ENCODE measurements at places on chromosomes 13 and 19. TPM values are rescaled to one million over a fixed set of nuclear protein-coding genes. Genes with fewer than 3 reads are reported as not detected.

- no peak overlapping the region for H3K27ac ChIP-seq
- no peaks in the 10 kb centered on the region for H3K36me3 ChIP-seq
- no peak overlapping the region for H3K4me3 ChIP-seq
- no peaks in the 10 kb centered on the region for H3K4me1 ChIP-seq
These were observed 92.7 kb downstream of the FGF14 start for GRCh38 chr13:102309110-102309509.

Gene FPR3
- not detected for total RNA-seq

DNA sequence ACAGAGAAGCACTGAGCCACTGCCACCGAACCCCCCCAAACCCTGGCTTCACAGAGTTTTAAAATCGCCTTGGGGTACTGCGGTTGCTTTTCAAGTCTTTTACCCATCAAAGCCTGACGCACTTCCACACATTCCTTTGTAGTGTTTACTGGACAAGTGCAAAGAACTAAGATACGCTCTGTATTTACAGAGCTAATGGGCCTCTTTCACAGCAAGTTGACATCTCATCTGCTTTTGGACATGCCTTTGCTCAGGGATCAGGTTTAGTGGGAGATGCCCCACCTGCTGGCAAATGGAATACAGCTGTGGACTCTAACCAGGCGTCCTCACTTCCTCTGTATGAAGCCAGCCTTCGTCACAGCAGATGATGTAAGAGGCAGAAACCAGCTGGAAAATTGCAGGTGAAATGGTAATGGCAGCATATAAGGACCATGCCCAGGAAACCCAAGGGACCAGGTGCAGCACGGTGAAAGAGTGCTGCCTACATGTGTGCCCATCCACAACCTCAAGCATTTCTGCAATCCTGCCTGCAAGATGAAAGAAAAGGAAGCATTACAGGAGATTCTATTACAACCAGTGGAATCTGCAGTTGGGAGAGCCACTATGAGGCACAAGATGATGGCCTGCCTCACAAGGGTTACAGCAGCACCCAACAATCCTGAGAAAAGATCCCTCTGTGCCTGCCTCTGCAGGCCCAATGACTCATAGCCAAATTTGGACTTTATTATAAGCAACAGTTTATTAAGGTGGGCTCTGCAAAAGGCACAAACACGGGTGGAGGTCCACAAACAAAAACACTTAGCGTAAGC, 34.7 kb downstream of the BRD4 start:
- H3K36me3 ChIP-seq: peaks cover 39% of the 10 kb centered on the region
- H3K27ac ChIP-seq: peak overlapping the region; percentile 91

DNA sequence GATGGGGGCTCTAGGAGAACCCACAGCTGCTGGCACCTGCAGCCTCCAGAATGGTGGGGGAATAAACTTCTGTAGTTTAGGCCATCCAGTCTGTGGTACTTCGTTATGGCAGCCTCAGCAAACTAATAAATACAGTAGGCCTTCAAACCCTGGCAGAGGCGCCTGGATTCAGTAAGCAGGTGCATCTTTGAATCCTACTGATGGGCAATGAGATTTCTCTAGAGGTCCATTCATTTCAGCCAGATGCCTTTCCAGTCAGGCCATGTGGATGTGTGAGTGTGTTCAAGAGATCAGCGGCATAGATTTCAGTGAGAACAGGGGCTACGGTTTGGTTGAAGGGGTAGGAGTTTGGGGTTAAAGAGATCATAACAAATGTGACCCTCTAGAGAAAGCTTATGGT, 183.5 kb upstream of the RNF113B start:
- H3K4me3 ChIP-seq: no peak overlapping the region
- no peaks in the 10 kb centered on the region for H3K36me3 ChIP-seq
- H3K27me3 ChIP-seq: peaks cover 4% of the 10 kb centered on the region
- no peak for DNase-seq

DNA sequence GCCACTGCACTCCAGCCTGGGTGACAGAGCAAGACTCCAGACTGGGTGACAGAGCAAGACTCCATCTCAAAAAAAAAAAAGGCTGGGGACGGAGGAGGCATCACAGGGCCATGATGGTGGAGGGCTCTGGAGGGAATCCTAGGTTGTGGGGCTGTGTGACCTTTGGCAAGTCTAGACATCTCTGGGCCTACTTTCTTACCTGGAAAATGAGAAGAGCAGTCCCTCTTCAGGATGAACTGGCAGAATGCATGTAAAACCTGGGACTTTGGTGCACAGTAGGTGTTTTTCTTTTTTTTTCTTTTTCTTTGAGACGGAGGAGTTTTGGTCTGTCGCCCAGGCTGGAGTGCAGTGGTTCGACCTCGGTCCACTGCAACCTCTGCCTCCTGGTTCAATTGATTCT, 13.7 kb downstream of the CIB3 start:
- H3K4me3 ChIP-seq: no peak overlapping the region
- DNase-seq: no peak
- H3K4me1 ChIP-seq: peaks cover 18% of the 10 kb centered on the region
- H3K36me3 ChIP-seq: peaks cover 24% of the 10 kb centered on the region
- H3K27ac ChIP-seq: no peak overlapping the region

DNA sequence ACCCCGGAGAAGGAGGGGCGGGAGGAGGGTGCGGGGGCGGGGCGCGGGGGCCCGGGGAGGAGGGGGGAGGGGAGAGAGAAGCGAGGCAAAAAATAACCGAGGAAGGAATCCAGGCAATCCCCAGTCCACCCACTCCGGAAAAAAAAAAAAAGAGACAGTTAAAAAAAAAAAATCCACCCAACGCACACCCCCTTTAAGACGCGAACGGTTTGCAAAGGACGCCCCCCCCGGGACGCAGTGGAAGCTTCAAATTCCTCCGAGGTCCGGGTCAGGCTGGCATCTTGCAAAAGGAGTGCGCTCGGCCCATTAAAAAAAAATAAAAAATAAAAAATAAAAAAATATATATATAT, at the start of gene CACNA1A:
TSS of gene CACNA1A (minus strand) at position 9 of the 350 bp plus-strand sequence. CDS start 255 bp downstream, outside the sequence.
- no peak within 1 kb of the TSS for H3K27ac ChIP-seq
- H3K27me3 ChIP-seq: peaks cover 62% of the 10 kb centered on the region
- no peak for DNase-seq
- no peaks in the 10 kb centered on the region for H3K4me1 ChIP-seq

Gene HTR2A
- total RNA-seq: not detected

Gene CYSLTR2
- 2.5 TPM for total RNA-seq

Gene ZNF490
- 7.7 TPM for total RNA-seq

Gene KIR2DL3
- not detected for total RNA-seq

- no peak overlapping the region for H3K27ac ChIP-seq
- no peak for DNase-seq
- no peaks in the 10 kb centered on the region for H3K4me1 ChIP-seq
- no peaks in the 10 kb centered on the region for H3K36me3 ChIP-seq
- no peak overlapping the region for H3K4me3 ChIP-seq
- no peaks in the 10 kb centered on the region for H3K27me3 ChIP-seq
These were observed 289.2 kb upstream of the PCDH9 start for GRCh38 chr13:67519356-67519755.

Gene RFPL4A
- not detected for total RNA-seq

Gene NKPD1
- total RNA-seq: 0.11 TPM

GRCh38 chr13:30656178-30656577, 38.5 kb downstream of the USPL1 start:
- H3K4me3 ChIP-seq: no peak overlapping the region
- H3K27me3 ChIP-seq: no peaks in the 10 kb centered on the region
- H3K36me3 ChIP-seq: peaks cover 57% of the 10 kb centered on the region

Gene SIAH3
- total RNA-seq: 0.18 TPM

- H3K4me3 ChIP-seq: no peak overlapping the region
- no peaks in the 10 kb centered on the region for H3K4me1 ChIP-seq
- no peak for DNase-seq
- peaks cover 5% of the 10 kb centered on the region for H3K27me3 ChIP-seq
- no peaks in the 10 kb centered on the region for H3K36me3 ChIP-seq
- H3K27ac ChIP-seq: no peak overlapping the region
These were observed 537.5 kb downstream of the DCT start for GRCh38 chr13:93942016-93942415.

- no peak for DNase-seq
- no peaks in the 10 kb centered on the region for H3K4me1 ChIP-seq
- no peak overlapping the region for H3K4me3 ChIP-seq
- no peak overlapping the region for H3K27ac ChIP-seq
These were observed 21.5 kb downstream of the PEX11G start for GRCh38 chr19:7467009-7467989.

DNA sequence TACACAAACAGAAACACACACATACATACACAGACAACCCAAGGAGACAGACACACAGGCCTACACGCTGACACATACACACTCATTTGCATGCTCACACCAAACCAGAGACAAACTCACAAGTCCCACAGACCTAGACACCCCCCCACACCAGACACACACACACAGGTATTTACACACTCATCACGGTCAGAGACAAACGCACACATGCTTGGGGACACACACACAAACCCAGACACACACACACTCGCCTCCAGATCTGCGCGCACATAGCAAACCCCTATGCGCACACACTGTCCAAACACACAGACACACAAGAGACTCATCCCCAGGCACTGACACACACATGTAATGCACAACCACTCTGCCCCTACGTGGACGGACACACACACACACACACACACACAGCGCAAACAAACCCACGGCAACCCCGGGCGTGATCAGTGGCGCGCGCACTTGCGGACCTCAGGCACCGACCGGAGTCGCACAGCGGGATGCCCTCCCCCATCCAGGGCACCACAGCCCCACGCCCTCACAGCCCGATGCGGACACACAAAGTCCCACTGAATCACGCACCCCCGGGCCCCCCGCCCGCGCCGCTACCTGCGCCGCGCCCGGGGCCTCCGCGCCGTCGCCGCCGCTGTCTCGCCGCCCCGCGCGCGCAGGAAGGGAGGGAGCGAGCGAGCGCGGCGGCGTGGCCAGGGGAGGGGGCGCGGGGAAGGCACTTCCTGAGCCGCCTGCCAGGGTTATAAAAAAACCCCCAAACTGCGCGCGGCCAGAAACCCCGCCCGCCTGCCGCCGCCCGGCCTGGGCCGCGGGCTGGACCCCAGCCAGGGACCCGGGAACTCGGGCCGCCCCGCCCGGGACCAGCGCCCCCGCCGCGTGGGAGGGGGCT, at the start of gene ADAMTS10:
TSS of gene ADAMTS10 (minus strand) at position 675 of the 895 bp plus-strand sequence. CDS start 5,005 bp downstream, outside the sequence.
- peak within 1 kb of the TSS; percentile 83 for H3K4me3 ChIP-seq
- H3K36me3 ChIP-seq: peaks cover 2% of the 10 kb centered on the region
- H3K27me3 ChIP-seq: peaks cover 6% of the 10 kb centered on the region
- DNase-seq: peak; percentile 60

Gene ZNF653
- total RNA-seq: 13.1 TPM
